ENCODE measurements at places on chromosomes 1 and 21.

DNA sequence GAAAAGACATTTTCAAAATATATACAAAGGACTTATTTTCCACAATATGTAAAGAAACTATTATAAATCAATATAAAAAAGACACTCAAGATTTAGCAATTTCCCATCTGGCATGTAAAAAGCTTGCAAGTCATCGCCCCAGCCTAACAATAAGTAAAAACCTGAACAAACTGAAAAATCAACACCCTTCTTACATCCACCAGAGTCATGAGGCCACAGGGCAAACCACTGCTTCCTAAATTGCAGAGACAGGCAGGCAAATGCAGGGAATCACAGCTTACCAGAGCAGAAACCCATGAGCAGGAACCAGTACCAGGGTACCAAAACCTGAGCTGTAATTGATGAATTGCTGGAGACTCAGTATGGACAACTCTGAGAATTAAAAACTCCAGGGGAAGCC, 16.7 kb upstream of the WNT2B start:
- no peak for DNase-seq

DNA sequence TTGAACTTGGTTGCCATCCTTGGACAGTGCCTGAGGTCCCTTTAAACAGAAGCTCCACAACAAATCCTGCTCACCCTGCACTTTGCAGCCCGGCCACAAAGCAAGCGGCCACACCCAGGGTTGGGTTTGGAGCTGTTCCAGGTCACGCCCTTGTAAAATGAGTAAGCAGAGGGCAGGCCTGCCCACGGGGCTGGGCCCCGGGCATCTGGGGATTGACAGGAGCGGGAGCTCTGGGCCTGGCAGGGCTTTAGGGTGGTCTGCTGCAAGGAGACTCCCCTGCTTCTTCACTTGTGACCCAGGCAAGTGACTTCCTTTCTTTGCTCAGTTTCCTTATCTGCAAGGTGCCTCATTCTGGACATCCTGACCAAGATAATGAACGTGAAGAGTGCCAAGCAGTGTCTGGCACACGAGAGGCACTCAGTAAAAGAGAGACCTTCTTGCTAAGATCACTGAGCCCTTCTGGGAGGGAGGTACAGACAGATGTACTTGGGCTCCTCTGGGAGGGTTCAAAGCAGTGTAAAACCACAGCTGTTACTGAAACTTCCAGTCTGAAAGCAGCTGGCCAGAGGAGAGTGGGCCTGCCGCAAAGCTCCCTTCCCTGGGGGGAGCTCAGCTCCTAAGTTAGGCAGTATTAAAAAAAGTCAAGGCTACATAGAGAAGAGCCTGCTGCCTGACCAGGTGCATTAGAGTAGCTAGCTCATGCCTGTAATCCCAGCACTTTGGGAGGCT, 2.6 kb downstream of the E2F2 start:
- DNase-seq = peak; percentile 86

DNA sequence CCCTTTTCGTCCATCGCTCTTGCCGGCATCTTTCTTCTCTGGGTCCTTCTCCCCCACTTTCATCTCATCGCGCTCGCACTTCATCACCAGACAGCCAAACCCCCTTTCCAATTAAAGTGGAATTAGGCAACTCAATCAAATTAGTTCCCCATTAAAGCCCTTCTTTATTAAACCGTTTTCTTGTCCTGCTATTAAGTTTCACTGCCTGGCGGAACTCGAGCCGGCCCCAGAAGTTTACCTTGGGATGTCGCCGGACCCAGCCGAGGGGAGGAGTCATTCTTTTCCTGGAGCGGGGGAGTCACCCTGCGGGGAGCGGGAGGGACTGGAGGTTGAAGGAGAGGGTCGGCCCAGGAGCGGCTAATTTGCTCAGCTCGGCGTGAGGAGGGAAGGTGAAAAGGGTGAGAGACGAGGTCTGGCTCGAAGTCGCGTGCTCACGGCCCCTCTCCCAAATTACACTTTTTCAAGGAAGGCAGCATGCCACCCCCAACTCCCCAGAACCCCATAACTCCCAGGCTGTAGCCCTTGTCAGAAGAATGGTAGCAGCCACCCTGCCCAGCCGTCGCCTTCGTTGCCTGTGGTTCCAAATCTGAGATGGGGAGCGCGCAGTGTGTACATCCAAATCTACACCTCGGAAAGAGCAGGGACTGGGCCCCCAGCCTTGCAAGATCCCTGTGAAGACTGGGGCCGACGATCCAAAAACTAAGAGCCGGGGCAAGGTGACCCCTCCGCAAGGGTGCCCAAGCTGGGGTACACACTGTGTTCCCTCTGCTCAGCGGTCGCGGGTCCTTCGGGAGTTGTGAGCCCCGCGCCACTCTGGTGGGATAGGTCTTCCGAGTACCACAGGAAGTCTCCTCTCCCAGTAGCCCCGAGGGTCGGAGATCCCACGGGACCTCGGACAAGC, 6.4 kb downstream of the DMRTA2 start:
- DNase-seq = no peak

DNA sequence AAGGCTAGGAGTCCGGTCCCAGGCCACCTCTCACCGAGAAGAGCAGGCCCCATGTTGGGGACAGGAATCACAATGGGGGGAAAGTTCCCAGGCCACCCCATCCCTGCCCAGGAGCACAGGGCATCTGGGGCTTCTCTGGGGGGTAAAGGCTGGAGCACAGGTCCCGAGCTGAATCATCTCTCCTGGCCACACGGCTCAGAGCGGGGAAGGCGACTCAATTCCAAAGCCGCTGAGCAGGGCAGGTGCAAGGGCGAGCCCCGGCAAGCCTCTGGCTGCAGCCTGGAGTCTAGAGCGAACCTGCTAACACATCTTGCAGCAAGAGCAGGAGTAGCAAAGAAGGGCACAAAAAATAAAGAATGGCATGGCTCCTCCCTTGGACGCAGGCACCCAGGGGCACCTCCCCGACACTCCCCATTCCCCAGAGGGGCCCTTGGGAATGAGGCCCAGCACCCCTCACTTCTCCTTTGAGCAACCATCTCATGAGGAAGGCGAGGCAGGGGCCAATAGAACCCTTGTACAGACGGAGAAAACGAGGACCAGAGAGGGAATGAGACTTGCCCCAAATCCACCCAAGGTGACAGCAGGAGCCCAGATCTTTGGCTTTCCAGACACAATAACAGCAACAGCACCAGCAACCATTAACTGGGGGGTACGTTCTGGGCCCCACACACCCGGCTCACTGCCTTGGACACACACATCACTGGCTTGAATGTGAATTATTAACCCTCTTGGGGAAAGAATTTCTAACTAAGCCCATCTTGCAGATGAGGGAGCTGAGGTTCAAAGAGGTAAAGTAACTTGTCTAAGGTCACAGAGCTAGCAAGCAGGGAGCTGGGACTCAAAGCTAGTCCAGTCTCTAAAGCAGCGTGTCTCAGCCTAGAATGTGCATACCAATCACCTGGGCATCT, 20.7 kb upstream of the ALDH4A1 start:
- no peak for DNase-seq

Measured in fibroblast of the aortic adventitia (primary cell).